Caco-2 (cell line): ENCODE measurements at places on chromosomes 2 and 18. TPM values are rescaled to one million over a fixed set of nuclear protein-coding genes. Genes with fewer than 3 reads are reported as not detected.

- no peaks in the 10 kb centered on the region for H3K27me3 ChIP-seq
- peaks cover 46% of the 10 kb centered on the region for H3K4me1 ChIP-seq
- DNase-seq, result no peak
- peaks cover 3% of the 10 kb centered on the region for H3K36me3 ChIP-seq
- H3K27ac ChIP-seq, result no peak overlapping the region
- no peak overlapping the region for H3K4me3 ChIP-seq
These were observed 45.0 kb upstream of the MCFD2 start for GRCh38 chr2:46960618-46961017.

GRCh38 chr18:68447286-68447685, 267.6 kb downstream of the TMX3 start:
- H3K4me3 ChIP-seq, result no peak overlapping the region
- H3K36me3 ChIP-seq, result no peaks in the 10 kb centered on the region
- H3K4me1 ChIP-seq, result no peaks in the 10 kb centered on the region
- DNase-seq, result no peak
- no peak overlapping the region for H3K27ac ChIP-seq

DNA sequence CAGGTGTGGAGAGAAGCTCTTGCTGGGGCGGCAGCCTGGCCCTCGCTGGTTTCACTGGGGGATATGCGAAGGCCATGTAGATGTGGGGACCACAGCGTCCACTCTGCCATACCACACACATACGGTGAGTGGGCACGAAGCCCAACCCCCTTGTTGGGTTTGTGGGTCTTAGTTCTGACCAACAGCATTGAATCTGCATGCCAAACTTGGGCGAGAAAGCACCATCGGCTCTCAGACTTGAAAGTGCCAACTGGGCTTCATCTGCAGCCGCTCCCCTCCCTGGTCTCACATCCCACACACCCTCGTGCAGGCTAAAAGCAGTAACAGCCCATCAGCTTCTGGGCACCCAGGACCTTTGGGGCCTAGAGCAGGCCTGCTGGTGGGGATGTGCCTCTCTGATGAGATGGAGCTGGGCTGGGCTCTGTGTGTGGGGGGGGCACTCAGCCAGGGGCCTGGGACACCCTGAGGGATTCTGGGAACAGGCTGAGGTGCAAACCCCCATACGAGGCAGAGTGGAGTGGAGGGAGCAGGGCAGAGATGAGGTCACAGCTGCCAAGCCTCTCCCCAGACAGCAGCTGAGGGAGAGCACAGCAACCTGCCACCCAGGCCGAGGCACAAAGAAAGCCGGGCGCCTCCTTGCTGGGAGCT, 264.4 kb downstream of the TWIST2 start:
- H3K4me3 ChIP-seq, result no peak overlapping the region
- no peaks in the 10 kb centered on the region for H3K4me1 ChIP-seq
- no peaks in the 10 kb centered on the region for H3K27me3 ChIP-seq
- no peak for DNase-seq
- no peaks in the 10 kb centered on the region for H3K36me3 ChIP-seq

DNA sequence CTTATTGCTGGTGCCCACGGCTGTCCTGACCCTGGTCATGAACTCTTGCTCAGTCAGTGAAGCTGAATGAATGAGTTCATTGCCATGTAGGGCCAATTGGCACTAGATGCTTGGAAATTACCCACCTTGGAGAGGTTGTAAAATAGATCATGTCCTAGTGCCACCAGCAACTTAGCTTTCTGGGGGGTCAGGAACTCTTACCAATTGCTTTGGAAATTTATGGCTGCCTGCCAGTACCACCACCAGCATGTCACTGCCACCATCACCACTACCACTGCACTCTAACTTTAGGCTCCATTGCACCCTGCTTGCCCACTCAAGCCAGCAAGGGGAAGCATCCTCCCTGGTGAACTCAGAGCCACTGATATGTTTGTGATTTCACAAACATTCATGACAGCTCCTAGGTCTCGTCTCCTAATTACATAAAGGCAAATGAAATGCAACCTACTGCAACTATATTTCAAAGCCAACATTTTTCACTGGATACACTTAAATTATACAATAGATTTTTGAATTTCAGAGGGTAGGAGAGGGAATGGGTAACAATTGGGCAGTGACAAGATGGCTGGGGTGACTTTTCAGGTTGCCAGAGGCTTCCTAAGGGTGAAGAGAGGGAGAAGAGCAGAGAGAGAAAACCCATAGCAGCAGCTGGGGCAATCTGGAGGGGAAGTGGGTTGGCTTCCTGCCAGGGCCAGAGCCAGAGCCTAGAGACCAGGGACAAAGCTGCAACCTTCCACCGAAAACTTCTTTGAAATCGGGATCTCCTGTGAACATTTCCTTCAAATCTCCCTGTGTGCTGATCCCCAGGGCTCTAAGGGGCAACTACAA, 3.5 kb upstream of the EMILIN1 start:
- no peak overlapping the region for H3K4me3 ChIP-seq
- H3K27ac ChIP-seq, result no peak overlapping the region
- H3K36me3 ChIP-seq, result no peaks in the 10 kb centered on the region
- H3K4me1 ChIP-seq, result no peaks in the 10 kb centered on the region
- DNase-seq, result no peak

- H3K27ac ChIP-seq, result peak within 1 kb of the TSS; percentile 5
- peak within 1 kb of the TSS; percentile 56 for H3K4me3 ChIP-seq
- no peaks in the 10 kb centered on the region for H3K27me3 ChIP-seq
- H3K4me1 ChIP-seq, result no peaks in the 10 kb centered on the region
- H3K36me3 ChIP-seq, result no peaks in the 10 kb centered on the region
- peak; percentile 91 for DNase-seq
These were observed at the start of gene SPDYA for GRCh38 chr2:28810384-28811285. TSS of gene SPDYA (plus strand) at chr2:28810834. CDS start at chr2:28816015, 5,181 bp downstream.

DNA sequence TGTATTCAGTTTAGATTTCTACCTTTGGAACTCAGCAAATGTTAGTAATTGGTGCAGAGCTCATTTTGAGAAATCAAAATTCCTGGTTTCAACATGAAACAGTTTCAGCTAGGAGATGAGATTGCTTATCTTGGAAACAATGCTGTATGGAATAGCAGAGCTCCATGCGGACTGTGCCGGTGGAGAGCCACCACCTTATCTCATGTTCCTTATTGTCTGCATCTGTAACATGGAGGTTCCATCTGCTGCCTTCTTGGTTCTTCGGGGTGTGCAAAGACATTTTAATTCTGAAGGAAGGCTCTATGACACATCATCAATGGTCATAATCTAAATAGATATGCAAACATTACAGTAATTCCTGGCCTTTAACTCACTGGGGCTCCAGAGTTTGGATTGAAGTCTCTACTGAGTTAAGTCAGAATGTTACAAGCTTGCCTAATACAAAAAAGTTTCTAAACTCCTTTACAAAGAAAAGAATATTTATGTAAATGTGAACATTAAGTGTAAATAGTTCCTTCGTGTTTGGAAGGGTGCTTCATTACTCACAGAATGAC, 65.3 kb downstream of the PRKRA start:
- DNase-seq, result no peak
- no peaks in the 10 kb centered on the region for H3K27me3 ChIP-seq
- no peak overlapping the region for H3K27ac ChIP-seq
- no peak overlapping the region for H3K4me3 ChIP-seq
- H3K36me3 ChIP-seq, result no peaks in the 10 kb centered on the region
- peaks cover 12% of the 10 kb centered on the region; the same call in 1 of the 2 replicates for H3K4me1 ChIP-seq

Gene SGPP2
- total RNA-seq, result not detected in 2 replicates

Gene CHRNG
- total RNA-seq, result not detected in 2 replicates

Gene MDH1
- 159 and 181 TPM in 2 replicates for total RNA-seq

Gene RTKN
- total RNA-seq, result 123 and 139 TPM in 2 replicates

Gene SLC38A11
- total RNA-seq, result 1.6 and 2.3 TPM in 2 replicates

Gene MC4R
- not detected in 2 replicates for total RNA-seq
